Thoracic aorta (tissue), 2 donors: ENCODE measurements at places on chromosomes 2 and 18.

- DNase-seq = no peak
Observed at GRCh38 chr2:207458582-207458981, 71.2 kb upstream of the CREB1 start.

GRCh38 chr2:98530114-98530513 lies 78.2 kb downstream of the COA5 start:
- no peak for DNase-seq

DNA sequence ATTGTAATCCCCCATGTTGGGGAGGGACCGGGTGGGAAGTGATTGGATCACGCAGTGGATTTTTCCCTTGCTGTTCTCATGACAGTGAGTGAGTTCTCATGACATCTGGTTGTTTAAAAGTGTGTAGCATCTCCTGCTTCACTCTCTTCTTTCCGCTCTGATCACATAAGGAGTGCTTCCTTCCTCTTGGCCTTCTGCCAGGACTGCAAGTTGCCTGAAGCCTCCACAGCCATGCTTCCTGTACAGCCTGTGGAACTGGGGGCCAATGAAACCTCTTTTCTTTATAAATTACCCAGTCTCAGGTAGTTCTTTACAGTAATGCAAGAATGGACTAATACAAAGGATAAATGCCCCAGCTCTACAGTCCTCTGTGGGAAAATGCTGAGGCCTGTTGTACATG lies 437.5 kb upstream of the NXPH2 start:
- DNase-seq = no peak

DNA sequence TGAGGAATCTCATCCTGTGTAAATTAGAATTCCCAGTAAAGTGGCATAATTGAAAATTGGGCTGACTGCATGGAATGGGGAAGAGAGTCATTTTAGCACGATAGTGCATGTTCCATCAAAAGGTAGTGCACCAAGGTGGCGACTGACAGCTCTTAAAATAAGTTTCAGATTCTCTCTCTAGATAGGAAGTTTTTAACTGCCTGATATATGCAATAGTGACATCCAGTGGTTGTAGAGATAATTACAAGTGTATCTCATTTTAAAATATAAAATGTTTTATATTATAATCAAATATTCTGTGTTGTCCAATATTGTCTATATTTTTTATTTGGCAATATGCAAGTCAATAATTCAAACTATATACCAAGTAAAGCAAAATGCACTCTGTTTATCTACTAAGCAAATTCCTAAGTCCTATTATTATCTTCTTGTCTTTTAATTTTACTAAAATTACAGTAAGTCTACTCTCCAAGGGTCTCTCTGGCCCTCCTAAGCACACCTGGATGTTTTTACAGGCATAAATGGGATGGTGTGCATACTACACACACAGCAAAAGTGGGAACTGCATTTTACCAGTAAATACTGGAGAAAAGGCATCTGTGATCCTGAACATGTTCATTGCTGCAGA lies 397.7 kb upstream of the HNRNPA3 start:
- DNase-seq = no peak

- no peak for DNase-seq
Observed at GRCh38 chr18:58041633-58042032, 2.4 kb upstream of the NEDD4L start.

DNA sequence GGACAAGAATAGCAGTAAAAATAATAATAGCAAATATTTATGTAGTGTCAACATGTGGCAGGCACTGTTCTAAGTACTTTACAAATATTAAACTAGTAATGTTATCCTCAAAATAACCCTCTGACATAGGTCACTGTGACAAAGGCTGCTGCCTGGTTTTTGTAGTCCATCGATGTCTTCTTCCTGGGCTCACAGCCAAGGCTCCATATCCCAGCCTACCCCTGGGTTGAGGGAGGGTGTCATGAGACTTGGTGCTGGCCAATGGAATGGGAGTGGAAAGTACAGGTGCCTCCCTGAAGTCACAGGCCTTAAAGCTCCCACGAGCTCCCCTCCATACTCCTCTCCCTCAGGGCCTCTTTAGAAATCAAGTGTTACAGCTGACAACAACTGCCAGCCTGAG lies 159.3 kb downstream of the CYRIA start:
- DNase-seq = no peak

GRCh38 chr2:80001701-80002101 lies 302.9 kb downstream of the LRRTM1 start:
- no peak for DNase-seq
